ENCODE measurements at places on chromosomes 16 and 17.

GRCh38 chr16:86337581-86338402 is 172.5 kb upstream of the FOXF1 start:
- no peak for DNase-seq

DNA sequence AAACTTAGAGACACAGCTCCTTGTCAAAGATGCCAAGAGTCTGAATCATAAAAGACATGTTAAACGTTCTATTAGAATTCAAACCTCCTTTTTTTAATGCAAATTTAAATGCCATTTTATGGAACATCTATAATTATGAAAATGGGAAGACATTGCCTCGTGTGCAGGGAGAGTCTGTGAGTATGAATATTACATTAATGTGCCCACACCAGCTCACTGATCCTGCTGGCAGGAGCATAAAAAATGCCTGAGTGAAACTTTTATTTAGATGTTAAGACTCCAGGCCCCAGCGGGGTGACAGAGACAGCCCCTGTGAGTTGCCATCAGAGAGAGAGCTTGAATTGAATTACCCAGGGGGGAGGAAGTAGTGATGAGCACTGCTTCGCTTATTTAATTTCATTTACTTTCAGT is 84.8 kb downstream of the SNX11 start:
- no peak for DNase-seq

- DNase-seq, result no peak
These were observed 13.6 kb downstream of the CDH16 start for GRCh38 chr16:66904846-66905632.

DNA sequence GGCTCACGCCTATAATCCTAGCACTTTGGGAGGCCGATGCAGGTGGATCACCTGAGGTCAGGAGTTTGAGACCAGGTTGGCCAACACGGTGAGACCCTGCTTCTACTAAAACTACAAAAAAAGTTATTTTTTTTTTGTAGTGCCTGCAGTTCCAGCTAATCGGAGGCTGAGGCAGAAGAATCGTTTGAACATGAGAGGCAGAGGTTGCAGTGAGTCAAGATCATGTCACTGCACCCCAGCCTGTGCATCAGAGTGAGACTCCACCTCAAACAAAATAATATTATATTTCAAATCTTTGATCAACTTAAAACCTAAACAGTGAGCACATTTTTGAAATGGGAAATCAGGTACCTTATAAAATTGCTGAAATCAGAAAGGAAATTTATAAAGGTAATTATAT is 36.5 kb downstream of the NCOR1 start:
- DNase-seq, result no peak

DNA sequence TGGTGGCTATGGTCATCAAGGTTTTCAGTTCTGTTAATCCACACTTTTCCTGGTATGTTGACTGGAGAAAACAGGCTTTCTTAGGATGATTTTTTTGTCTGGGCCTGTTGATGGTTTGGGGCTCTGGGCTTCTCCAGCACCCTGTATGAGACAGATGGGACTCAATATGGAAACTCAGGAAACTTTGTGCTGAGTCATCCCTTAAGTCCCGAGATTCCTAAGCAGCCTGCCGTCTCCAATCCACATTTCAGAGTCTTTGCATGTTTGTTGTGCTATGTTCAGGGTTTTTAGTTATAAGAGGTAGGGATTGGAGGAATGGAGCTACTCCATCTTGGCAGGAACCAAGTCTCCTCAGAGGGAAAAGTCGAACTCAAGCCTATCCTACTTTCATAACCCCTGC is 253.3 kb upstream of the FOXF1 start:
- DNase-seq, result no peak

DNA sequence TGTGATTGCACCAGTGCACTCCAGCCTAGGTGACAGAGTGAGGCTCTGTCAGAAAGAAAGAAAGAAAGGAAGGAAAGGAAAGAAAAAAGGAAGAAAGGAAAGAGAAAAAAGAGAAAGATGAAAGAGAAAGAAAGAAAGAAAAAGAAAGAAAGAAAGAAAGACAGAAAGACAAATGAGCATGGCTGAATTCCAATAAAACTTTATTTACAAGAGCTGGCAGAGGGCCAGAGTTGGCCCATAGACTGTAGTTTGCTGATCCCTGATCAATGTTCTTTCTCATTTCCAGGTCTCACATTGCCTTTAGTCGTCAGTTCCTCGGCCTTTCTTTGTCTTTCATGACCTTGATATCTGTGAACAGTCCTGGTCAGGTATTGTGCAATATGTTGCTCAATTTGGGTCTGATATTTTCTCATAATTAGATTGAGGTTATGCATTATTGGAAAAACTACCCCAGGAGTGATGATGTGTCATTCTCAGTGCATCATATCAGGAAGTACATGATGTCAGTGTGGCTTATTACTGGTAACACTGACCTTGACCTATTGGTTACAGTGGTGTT is 68.5 kb upstream of the MED9 start:
- DNase-seq, result no peak

DNA sequence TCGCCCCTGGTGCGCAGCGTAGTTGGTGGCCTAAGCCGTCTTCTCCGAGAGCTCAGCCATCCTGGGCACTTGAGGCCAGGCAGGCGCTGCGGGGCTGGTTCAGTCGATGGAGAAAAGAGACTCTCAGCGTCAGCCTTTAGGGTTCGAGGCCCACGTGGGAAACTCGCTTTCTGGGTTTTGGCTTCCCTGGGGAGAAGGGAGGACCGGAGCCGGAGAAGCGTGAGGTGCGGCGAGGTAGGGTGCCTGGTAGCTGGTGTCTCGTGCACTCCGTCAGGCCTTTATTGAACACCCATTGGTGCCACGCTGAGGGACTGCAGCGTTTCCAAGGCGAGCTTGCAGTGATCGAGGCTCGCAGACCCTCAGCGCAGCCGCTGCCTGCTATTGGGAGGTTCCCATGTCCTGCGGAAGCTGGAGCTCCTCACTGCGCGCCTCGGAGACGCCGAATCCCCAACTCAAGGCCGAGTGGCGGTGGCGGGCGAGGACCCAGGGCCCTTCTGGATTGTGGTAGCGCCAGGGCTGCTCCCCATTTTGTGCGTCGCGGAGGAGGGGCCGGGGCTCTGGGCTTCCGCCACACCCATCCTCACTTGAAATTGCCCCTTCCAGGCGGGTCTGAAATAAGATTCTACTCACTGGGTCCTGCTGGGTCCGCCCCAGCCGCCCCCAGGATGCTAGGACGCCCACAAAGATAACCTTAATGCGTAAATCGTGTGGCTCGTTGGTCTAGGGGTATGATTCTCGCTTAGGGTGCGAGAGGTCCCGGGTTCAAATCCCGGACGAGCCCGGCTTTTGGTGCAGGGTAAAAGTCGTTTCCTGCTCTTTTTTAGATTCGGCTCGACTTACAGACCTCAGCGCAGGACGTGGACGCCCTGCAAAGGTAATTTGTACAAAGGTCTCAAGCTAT is 1.2 kb downstream of the OR1F1 start:
- peak; percentile 50 for DNase-seq

- DNase-seq, result no peak
These were observed 25.3 kb downstream of the LMF1 start for GRCh38 chr16:945271-946047.

DNA sequence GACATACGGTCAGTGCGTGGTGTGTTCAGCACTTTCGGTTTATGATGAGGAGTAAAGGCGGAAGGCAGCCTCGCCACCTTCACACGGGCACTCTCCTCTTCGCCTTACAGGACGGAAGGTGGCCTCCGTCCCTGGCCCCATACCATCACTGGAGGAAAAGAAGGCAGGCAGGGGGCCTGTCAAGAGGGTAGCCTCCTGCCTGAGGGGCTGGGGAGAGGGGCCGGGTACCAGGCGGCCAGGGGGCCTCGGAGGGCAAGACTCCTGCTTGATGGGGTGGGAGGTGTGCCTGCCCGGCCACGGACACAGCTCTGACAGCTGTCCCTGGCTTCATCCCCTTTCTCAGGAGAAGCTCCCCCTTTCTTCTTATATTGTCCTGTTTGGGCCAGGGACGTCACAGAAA is 15.6 kb upstream of the SLC38A8 start:
- no peak for DNase-seq

- no peak for DNase-seq
These were observed 14.7 kb downstream of the CA7 start for GRCh38 chr16:66858740-66859396.

- no peak for DNase-seq
These were observed 31.6 kb upstream of the ERN1 start for GRCh38 chr17:64161380-64162176.

DNA sequence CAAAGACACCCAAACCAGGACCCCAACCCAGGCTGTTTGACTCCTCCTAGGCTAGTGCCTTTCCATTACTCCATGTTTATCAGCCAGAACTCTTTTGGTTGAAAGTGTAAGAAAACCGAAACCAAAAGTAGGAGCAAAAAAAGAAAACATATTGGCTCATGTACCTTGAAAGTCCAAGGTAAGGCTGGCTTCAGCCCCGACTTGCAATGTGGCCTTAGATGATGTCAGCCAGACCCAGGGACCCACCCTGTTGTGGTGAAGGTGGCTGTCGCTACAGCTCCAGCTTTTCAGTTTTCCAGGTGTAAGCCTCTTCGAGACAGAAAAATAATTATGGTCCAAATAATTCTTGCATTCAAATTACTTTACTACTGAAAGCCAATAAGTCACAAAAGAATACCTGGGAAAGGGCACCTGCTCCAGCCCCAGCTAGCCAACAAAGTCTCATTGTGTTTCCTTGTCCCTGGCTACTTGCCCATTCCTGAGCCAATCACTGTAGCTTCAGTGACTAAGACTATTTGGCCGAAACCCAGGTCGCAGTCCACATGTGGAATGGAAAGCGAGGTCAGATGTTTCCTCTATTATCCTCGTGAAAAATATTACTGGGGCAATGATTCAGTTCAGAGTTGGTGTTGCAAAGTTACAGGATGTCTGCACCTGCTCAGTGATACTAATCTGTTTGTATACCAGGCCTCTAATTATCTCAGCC is 20.7 kb downstream of the DNAH9 start:
- no peak for DNase-seq

- no peak for DNase-seq
These were observed 163.2 kb downstream of the TOX3 start for GRCh38 chr16:52383640-52384292.

DNA sequence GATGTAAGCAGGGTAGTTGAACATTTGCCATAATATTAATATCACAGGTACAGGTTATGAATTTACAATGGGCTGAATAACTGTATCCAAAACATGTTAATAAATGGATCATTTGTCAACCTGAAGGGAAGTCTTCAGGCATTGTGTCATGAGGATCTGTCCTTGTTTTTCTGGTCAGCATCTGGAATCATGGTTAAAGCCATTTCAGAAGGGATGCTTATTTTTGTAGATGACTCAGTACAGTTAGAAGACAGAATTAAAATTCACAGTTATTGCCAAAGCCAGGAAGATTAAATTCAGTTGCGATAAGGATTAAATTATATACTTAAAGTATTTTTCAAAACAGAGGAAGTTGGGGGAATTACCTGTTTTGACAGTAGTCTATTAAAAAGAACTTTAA is 8.0 kb downstream of the PSMD11 start:
- no peak for DNase-seq

GRCh38 chr17:32266051-32266388 is 388 bp downstream of the RHBDL3 start:
- DNase-seq, result no peak

GRCh38 chr16:57745768-57746167 is 10.2 kb downstream of the KATNB1 start:
- DNase-seq, result no peak

DNA sequence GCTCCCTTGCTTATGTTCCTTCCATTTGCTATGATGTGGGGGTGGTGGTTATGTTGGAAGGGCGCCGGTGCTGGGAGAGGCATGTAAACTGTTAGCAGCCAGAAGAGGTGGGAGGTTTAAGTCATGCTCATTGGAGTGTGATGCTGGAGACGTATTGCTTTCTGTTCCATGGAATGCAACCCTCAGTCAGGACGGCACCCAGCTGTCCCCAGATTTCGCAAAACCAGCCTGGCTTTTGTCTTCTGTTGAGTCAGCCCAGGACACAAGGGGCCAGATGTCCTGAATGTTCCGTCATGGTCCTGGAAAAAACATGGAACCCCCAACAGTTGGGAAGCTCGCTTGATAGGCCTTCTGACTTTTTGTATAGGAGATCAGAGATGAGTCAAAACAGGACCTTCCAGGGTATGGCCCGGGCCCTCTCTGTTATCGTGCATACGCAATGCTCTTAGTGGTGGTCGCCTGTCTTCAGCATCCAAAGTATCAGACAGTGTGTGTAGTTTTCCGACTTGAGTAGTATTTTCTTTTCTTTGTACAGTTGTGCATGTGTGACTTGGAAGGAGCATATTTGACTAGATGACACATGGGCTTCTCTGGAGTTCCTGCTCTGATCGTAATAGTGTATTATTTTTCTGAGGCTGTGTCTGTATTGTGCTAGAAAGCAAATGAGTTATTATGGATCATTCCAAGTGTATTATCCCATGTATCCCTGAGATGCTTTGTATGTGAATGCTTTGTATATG is 201.9 kb downstream of the SNX29 start:
- no peak for DNase-seq

- peak; percentile 71 for DNase-seq
These were observed 18.6 kb downstream of the C1QTNF1 start for GRCh38 chr17:79042421-79043190.

GRCh38 chr17:1498869-1499268 is 6.4 kb upstream of the MYO1C start:
- DNase-seq, result no peak

- no peak for DNase-seq
These were observed 95.0 kb upstream of the PSMD7 start for GRCh38 chr16:74201576-74201975.

GRCh38 chr16:3904875-3905274 is 24.4 kb upstream of the CREBBP start:
- no peak for DNase-seq

DNA sequence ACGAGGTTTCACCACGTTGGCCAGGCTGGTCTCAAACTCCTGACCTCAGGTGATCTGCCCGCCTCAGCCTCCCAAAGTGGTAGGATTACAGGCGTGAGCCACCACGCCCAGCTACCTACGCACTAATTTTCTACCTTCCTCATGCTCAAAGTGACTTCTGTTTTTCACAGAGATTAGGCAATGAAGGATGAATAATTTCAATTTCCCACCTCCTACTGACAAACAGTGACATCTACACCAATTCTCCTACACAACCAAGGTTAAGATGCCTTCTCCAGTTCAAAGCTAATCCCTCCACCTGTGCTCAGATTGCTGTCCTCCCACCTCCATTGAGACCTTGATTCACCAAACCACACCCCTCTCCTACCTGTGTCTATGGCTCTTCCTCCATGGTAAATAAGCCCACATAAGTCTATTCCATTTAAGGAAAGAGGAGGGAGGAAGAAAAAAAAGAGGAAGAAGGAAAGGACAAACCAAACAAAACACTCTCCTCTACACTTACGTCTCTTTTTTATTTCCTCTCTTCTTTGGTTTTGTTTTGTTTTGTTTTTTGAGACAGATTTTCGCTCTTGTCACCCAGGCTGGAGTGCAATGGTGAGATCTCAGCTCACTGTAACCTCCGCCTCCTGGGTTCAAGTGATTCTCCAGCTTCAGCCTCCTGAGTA is 5.5 kb upstream of the MED11 start:
- no peak for DNase-seq

- no peak for DNase-seq
These were observed 453.2 kb upstream of the SOX9 start for GRCh38 chr17:71667661-71668060.

GRCh38 chr16:66480265-66481080 is 53.4 kb downstream of the BEAN1 start:
- no peak for DNase-seq
